ENCODE measurements at places on chromosomes 5 and 9.

DNA sequence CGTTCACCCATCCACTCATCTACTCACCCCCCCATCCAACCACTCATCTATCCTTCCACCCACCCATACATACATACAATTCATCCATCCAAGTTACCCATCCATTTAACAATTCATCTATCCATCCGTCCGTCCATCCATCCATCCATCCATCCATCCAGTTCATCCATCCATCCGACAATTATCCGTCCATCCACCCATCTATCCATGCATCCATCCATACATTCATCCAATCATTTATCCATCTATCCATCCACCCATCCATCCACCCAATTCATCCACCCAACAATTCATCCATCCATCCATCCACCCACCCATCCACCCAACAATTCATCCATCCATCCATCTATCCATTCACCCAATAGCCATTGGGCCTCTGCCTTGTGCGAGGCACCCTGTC, 173.2 kb upstream of the MVB12B start:
- no peak for DNase-seq

DNA sequence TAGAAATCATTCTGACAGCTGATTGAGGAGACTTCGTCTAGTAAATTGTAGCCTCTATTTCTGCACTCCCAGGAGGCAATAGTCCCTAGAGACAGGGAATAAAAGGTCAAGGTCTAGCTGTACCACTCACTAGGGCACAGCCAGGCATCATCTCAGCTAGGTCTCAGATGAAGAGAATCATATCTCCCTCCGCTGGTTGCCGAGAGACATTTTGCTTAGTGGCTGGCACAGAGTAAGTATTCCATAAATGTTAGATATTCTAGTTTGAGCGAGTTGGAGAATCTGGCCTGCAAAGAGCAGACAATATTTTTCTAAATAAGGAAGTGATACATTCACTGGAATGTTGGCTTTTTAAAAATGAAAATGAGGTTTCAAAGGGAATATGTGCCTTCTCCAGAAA, 180.4 kb upstream of the ACTBL2 start:
- no peak for DNase-seq

- no peak for DNase-seq
These were observed 214.4 kb upstream of the ACTBL2 start for GRCh38 chr5:57696825-57697570.

- DNase-seq: no peak
These were observed 130.5 kb downstream of the FBXL17 start for GRCh38 chr5:108251350-108251749.

- no peak for DNase-seq
These were observed 420.8 kb upstream of the GRAMD2B start for GRCh38 chr5:126002222-126002897.

DNA sequence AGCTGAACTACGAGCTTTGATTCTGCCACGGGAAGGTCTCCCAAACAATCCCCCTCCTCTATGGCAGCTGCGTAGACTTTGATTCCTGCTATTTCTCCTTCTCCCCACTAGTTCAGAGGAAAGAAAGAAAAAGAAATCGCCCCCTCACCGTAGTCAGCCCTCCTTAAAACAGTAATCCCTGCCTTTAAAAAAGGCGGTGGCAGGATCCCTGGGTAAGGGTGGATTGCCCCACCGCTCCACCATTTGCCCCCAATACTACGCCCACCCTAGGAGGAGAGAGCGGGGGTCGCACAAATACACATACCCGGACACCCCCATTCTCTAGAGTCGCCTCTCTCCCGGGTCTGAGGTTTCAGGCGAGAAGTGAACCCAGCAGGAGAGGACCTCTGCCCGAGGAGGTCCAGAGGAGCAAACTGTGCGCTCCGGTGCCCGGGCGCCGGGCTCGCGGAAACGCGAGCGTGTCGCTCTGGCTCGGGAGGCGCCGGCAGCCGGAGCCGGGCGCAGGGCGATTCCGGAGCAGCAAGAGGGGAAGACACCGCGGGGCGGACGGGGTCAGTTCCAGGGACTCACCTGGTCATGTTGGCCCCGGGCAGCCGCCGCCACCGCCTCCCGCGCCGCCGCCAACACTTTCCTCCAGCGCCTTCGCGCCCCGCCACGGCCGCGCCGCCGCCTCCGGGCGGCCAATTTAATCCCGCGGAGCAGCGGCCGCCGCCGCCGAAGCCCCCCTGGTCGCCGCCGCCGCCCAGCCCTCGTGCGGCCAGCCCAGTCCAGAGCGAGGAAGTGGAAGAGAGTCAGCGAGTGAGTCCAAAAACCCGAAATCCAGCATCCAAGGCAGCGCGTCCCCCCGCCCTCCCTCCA, 1057.7 kb upstream of the DMAC1 start:
- no peak for DNase-seq

- no peak for DNase-seq
These were observed 3.2 kb upstream of the MAP3K1 start for GRCh38 chr5:56812110-56812509.

- DNase-seq: no peak
These were observed 13.9 kb upstream of the KIF12 start for GRCh38 chr9:114112778-114113584.

GRCh38 chr9:94188246-94188645, 70.9 kb upstream of the ZNF169 start:
- no peak for DNase-seq

GRCh38 chr5:138605254-138605972, 30.2 kb upstream of the HSPA9 start:
- no peak for DNase-seq

DNA sequence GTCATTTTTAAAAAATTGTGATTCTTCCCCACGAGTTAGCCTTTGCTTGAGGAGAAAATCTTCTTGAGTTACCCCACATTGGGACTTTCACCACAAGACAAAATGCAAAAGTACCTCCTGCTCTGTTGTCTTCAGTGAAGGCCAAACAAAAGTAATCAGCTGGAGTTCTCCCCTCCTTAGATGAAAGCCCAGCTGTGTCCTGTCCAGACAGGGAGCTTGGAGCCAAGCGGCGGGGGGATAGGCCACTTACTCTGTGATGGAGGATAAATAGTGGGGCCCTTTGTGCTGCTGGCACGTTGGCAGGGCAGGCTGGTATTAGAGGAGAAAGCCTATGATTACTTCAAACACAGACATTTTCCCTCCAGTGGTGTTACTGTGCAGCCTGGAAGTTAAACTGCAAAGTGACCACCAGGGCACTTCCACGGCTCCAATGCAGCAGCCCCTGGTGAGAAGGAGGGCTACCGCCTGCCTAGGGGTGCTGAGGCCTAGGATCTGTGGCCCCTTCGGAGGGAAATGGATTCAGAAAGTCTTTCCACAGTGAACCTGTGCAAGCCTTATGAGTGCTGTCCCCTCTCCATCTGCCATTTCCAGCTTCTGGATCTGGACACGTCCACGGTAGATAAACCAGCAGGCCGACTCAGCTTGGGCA, 155.0 kb downstream of the TMEM167A start:
- DNase-seq: no peak

DNA sequence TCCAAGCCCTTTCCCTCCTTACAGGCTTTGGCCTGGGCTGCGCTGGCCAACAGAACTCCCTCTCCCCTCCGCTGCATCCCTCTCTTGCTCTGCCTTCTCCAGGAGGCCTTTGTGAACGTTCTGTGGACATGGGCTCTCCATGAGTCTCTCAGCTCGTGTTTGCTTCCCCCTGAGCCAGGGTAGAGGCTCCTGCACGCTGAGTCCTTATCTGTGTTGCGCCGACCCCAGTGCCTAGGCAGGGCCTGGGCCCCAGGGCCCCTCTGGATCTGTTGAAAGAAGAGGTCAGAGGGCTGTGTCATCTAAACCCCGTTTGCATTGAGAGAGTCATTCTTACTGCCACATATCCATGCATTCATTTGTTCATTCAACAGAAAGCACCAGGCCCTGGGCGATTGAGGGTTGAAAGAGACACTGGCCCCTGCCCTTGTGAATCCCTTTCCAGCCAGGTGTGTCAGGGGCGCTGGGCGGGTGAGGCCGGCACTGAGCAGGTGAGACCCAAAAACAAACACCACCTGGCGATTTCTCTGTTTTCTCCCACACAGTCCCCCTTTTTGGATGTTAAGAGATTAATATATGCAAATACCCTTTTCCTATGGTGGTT, 111.2 kb upstream of the IER5L start:
- no peak for DNase-seq

GRCh38 chr5:31347552-31347905, 154.0 kb downstream of the CDH6 start:
- no peak for DNase-seq

DNA sequence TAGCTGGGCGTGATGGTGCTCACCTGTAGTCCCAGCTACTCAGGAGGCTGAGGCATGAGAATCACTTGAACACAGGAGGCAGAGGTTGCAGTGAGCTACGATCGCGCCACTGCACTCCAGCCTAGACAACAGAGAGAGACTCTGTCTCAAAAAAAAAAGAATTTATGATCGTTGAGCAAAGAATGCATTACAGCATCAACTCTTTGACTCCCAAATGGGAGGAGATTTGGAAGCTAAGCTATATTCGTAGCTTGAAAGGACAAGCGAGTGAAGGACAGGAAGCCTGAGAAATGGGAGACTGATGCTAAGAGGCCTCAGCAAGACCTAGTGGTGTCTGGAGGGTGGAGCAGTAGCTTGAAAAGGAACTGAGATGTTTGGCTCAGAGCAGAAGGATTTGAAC, 10.3 kb upstream of the CCIN start:
- no peak for DNase-seq

DNA sequence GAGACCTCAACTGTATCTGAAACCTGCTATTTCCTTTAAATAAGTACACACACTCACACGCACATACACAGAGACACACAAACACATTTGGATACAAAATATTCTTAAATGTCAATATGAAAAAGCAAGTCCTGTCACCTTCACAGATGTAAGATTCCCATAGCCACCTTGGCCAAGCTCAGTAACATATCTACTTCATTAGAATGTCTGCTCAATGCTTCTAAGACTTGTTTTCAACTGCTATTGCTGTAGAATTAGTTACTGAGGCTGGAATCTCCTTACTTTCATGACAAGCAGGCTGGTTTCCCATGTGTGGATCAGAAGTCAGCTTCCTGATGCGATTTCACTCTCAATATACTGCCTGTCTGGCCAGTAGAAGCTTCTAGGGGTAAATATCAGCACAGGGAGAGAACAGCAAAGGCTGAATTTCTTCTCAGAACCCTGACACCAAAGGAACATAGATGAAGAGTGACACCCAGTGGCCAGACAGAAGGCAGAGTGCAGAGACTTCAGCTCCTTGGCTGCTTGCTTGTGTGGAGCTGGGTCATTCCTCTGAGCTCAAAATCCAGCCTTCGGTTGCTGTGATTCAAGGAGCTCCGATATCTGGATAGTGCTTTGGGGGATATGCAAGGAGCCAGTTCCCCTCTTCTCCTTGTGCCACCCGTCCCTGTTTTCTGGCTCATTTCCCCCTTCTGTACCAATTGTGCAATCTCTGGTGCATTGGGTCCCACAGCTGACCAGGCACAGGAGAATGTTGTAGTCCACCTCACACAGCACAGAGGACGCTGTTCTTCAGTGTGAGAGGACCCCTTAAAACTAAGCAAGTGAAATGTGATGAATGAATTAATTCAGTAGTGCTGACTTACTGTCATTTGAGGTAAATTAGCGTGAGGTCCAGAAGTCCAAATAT, 26.6 kb upstream of the ABLIM3 start:
- DNase-seq: no peak

DNA sequence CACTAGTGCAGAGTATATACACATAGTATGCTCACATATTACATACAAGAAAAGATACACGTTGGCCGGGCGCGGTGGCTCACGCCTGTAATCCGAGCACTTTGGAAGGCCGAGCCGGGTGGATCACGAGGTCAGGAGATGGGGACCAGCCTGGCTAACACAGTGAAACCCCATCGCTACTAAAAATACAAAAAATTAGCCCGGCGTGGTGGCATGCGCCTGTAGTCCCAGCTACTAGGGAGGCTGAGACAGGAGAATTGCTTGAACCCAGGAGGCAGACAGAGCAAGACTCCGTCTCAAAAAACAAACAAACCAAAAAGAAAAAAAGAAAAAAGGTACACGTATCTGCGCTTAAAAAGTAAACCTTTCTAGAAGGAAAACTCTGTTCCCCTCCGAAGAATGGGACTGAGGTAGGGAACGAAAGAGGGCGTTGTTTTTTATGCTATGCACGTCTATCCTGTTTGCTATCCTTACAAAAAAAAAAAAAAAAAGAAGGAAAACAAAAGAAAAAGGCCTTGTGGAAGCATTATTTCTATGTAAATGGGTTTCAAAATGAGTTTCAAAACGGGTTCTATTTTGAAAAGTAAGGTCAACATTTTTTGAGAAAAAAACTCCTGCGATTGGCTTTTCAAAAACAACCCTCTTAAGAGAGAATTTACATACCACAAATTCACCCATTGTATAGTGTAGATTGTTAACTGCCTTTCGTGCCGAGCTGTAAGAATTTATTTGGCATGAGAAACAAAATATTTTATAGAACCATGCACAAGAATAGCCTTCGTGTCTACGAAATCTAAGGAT, 1.2 kb downstream of the AK3 start:
- DNase-seq: no peak

GRCh38 chr5:111266491-111266890, 42.3 kb downstream of the CAMK4 start:
- no peak for DNase-seq

DNA sequence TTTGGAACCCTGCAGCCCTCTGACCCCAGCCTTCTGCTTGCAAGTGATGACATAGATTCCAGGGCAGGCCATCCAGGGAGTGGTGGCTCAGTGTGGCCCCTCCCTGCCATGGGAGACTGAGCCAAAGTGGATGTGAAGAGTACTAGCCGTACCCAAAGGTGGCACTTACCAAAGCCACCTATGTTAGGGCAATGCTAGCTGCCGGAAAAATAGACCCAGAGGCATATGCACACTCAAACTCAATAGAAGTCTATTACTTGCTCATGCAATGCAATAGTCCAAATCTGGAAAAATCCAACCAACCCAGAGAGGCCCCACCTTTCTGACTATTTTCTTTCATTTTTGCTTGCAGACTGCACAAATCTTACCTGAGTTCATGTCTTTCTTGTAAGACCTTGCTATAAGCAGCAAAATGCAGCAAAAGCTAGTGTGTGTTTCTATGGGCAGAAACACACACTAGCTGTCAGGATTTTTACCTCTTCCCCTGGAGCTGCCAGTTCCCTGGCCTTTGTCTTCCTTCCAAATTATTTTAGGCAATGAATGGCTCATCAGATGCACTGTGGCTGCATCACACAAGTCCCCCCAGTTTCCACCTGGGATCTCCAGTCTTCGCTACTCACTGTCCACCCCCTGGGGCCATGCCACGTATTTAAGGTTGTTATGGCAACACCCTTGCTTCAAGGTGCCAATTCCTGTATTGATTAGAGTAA, 74.0 kb downstream of the HRH2 start:
- DNase-seq: no peak

Measured in GM12891 (cell line).